Stimulated activated CD8-positive, alpha-beta memory T cell treated with anti-CD3 and anti-CD28 coated beads, Interleukin-7, amount 100 ng/mL, for 1 hour (primary cell): ENCODE measurements at places on chromosomes 13 and 19.

DNA sequence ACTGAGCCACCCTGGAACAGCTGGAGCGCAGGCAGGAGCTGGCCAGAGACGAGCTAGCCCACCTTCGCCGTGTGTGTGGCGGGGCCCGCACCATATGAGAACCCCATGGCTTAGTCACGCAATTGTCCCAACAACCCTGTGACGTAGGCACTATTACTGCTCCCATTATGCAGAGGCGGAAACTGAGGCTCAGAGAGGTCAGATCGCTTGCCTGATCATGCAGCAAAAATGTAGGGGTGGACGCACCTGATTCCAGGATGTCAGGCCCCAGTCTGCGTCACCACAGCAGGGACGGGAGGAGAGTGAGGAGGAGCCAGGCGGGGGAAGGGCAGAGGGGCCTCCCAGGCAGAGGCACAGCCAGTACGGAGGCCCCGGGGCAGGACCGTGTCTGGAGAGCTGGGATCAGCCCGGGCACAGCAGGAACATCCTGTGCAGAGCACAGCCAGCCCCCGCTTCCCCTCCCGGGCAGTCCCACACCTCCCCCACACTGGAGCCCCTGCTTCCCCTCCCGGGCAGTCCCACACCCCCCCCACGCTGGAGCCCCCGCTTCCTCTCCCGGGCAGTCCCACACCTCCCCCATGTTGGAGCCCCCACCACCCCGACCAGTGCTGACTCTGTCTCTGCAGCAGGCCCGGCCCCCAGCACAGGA lies 16.7 kb downstream of the PIP5K1C start:
- no peak for DNase-seq

GRCh38 chr19:7373862-7374261 lies 25.1 kb downstream of the ARHGEF18 start:
- no peak for DNase-seq

DNA sequence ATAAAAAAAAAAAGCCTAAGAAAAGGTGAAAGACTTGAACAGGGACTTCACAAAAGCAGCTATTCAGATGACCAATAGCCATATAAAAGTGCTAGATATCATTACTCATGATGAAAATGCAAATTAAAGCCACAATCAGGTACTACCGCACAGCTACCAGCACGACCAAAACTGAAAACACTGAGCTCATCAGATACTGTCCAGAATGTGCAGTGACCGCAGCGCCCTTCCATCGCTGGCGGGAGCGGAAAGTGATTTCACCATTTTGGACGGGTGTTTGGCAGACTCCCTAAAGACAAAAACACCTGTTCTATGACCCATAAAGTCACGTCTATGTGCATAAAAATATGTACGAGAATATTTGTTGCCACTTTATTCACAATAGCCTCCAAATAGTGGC lies 60.7 kb downstream of the SLC6A16 start:
- no peak for DNase-seq

DNA sequence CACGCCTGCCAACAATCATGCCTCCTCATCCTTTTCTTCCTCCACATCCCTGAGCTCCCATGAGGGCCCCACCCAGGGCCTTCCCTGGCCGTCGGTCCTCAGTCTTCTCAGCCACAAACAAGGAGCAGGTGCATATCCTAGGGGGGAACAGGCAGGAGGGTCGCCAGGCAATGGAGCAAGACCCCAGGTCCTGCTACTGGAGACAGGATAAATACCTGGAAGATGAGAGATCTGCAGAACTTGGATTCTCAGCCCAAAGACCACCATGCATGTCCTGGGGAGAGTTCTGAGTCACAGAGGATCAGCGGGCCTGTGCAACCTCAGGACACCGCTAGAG lies 344.7 kb upstream of the TSHZ3 start:
- no peak for DNase-seq

- no peak for DNase-seq
These were observed 1.2 kb downstream of the KPNA3 start for GRCh38 chr13:49791315-49791710.
